IPS DF 19.7 (cell line): ENCODE measurements at places on chromosomes 4 and X.
A peak's percentile ranks its signal among the peaks of the same experiment; 100 is the strongest.

- no peak for DNase-seq
Observed at GRCh38 chr4:98529970-98530569, 128.3 kb downstream of the TSPAN5 start.

DNA sequence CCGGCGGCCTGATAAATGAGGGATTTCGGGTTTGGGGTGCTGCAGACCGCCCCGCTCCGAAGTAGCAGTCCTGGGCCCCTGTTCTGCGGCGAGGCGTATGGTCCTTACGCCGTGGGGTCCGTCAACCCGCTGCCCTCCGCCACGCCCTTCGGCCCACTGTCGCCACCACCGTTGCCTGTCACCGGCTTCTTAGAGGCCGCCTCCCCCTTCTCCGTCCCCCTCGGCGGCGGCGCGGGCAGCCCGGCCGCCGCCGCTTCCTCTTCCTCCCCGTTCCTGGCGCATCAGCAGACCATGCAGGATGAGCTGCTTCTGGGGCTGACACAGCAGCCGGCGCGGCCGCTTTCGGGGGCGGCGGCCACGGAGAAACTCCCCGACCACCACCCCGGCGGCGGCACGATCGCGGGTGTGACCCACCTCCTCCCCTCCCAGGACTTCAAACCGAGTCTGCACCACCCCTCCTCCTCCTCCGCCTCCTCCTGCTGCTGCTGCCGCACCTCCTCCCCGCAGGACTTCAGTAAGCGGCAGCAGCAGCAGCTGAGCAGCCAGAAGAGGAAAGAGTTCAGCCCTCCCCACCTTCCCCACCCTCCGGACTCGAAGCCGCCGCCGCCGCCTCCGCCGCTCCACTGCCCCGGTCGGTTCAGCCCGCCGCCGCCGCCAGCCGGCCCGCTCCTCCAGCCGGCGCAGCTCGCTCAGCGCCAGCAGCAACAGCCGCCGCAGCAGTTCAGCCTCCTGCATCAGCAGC is 549 bp downstream of the CPEB2 start:
- DNase-seq = no peak

GRCh38 chr4:120844528-120844921 is 78.0 kb downstream of the PRDM5 start:
- DNase-seq = no peak

- no peak for DNase-seq
Observed at GRCh38 chr4:47118192-47118929, 87.0 kb downstream of the GABRB1 start.

DNA sequence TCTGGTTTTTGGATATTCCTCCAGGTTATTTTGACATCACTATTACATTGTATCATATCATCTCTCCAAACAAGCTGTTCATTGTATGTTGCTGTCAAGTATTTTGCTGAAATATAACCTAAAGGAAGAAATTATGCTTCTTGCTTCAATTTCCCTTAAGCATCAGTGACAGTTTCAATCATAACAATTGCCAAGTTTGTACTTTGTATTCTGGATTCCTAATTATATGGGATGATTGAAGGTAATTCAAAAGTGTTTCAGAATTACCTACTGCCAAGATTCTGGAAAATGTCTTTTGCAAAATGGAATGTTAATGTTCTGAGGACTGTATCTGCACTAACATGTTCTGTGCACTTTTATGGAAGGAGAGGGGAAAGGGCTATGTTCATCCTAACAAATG is 228.7 kb downstream of the PRDM5 start:
- no peak for DNase-seq

- DNase-seq = no peak
Observed at GRCh38 chrX:133250184-133251100, 32.3 kb upstream of the TFDP3 start.

DNA sequence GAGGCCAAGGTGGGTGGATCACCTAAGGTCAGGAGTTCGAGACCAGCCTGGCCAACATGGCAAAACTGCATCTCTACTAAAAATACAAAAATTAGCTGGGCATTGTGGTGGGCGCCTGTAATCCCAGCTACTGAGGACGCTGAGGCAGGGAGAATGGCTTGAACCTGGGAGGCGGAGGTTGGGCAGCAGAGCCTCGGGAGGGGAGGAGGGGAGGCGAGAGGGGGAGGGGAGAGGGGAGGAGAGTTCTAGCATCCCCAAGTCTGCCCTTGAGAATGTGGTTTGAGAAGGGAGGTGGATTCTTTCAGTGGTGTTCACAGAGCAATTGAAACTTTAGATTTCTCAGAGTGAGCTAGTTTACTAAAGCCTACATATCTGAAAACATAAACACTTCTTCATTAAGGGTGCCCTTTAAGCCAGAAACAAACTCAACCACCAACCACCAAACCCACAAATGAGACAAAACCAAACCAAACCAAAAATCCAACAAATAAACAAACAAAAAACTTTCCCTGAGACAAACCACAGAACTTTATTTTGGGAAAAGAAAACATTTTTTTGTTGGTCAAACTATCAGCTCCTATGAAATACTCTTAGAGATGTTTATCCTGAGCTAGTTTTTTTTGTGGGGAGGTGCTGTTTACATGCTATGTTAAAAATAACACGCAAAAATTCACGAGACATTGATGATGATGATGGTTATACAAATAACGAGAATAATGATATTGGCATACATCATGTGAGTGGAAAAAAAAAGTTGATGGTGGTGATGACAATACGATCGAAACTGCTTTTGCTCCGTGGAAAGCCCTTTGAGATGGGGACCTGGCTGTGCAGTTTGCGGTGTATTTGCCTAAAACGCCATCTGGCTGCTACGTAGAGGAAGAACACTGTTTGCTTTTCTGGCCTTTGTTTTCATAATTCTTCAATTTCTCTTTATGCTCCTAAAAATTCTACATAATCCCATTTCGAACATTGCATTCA is 98.2 kb upstream of the PRKX start:
- DNase-seq = no peak

GRCh38 chrX:12567857-12568256 is 223.4 kb upstream of the PRPS2 start:
- no peak for DNase-seq

DNA sequence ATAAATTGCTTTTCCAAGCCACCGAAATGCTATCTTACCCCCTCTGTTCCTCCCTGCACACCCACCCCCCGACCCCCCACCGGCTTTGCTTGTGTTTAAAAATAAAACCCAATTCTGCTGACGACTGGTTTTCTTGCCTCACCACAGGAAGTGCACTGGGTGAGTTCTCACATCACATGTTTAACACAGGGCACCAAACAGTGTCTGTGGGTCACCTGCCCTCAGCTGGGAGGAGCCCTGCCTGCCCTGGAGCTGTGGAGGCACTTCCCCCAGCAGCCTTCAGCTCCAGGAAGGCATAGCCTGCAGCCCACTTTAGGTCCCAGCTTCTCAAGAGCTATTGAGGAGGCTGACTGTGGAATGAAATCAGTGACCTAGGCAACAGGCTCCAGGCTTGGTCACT is 8.8 kb downstream of the TMEM255A start:
- DNase-seq = no peak

- peak; percentile 25 for DNase-seq
Observed at GRCh38 chr4:147924604-147925412, 192.9 kb downstream of the ARHGAP10 start.

- no peak for DNase-seq
Observed at GRCh38 chrX:25158635-25159034, 142.9 kb upstream of the ARX start.

- DNase-seq = peak; percentile 7
Observed at GRCh38 chr4:30847167-30847566, 127.0 kb downstream of the PCDH7 start.

DNA sequence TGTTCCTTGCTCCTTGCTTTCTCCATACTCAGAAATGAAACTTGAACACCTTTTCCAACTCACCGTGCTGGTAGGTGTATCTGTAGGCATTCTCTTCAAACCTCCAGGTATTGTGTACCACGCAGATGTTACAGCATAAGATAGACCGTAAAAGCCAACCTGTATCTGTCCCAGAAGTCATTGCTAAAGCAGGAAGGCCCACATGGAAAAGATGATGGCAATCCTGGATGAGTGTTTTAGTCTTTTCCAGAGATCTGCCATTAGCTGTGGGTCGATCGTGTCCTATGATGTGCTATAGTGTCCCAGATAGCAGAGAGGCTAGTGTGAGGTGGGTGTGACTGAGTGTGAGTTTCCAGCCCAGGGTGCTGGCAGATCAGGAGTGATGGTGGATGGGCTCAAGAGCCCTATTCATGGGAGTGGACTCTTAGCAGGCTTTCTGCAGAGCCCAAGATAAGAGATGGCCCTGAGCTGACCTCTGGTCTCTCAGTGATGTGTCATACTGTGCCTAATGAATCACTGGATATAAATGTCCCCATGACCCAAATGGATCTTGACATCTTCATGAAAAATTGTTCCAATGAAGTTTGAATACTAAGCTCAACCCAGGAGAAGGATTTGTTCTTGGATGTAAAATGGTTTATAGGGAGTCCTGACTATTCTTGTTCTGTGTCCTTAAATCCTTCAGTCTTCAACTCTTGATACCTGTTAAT is 69.1 kb upstream of the WDR1 start:
- DNase-seq = no peak

DNA sequence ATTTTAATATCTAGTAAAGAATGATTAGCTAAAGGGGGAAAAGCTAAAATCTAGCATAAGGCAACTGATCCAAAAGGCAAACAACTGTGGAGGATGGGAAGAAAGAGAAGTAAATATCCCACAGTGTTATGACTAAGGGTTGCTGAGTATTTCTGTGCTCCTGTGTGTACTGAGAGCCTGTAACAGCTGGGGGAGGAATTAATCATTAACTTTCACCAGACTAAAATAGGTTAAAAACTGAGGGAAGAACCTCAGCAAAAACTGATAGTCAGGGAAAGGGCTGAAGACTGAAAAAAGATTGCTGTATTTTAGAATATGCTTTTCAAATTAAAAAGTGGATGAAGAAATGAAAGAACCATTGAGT is 365.9 kb downstream of the CXXC4 start:
- no peak for DNase-seq

GRCh38 chr4:185115827-185116232 is 27.2 kb upstream of the SLC25A4 start:
- DNase-seq = peak; percentile 71

DNA sequence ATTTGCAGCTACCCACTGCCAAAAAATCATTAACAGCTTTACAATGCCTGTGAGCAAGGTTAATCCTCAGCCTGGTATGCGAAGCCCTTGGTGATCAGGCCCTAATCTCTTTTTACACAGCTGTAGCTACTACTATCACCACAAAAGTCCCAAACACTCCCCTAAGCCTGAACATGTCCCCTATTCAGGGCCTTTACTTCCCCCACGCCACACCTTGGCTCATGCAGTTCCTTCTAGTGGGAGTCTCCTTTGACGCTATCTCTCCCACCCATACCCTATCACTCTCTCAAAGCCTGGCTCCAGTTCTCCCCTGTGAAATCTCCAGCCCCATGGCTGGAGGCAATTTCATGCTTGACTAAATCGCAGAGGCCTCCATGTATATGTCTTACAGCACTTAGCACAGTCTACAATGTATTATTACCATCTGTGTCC is 90.6 kb upstream of the CBR4 start:
- DNase-seq = no peak

- DNase-seq = no peak
Observed at GRCh38 chr4:85569730-85570299, 94.9 kb downstream of the ARHGAP24 start.

DNA sequence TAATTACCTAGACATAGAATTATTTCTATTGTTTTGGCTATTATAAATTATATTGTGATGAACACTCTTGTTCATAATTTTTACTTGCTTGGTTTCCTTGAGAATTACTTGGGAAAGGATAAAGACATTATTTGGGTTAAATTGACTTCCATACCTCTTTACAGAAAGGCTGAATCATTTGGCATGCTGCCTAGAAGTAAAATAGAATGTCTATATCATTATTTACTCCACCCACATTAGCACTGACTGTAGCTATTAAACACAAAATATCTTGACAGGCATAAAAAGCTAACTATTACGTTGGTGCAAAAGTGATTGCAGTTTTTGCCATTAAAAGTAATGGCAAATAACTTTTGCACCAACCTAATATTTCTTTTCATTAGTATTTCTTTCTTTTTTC is 29.7 kb upstream of the ADH6 start:
- DNase-seq = no peak

DNA sequence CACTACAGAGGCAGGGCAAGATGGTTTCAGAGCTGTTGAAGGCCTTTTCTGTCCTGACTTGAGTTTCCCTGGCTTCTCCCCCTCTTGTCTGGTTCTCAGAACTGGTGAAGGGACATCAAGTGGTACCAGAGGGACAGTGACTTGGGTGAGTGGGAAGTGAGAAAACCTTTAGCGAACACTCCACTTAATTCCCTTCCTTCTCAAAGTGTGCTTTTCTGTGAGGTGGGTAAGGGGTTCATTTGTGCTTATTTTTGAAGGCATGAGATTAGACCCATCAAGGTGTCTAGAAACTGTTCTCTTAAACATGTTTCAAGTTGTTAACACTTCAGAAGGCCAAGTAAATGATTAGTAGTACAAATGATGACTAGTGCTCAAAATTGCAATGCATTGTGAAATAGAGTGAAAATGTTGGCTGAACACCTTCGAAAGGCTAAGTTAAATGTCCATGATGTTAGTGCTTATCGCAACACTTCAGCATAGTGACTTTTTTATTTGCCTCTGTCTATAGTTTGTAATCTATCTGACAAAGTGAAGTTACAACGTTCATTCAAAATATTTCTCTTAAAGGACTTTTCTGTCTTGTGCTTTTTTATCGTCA is 2.8 kb downstream of the AREG start:
- DNase-seq = no peak
